ENCODE measurements at places on chromosomes 4 and X.

- DNase-seq = no peak
Observed at GRCh38 chr4:14607001-14607400, 395.3 kb upstream of the CPEB2 start.

GRCh38 chr4:110357521-110357920, 118.4 kb upstream of the ENPEP start:
- DNase-seq = no peak

DNA sequence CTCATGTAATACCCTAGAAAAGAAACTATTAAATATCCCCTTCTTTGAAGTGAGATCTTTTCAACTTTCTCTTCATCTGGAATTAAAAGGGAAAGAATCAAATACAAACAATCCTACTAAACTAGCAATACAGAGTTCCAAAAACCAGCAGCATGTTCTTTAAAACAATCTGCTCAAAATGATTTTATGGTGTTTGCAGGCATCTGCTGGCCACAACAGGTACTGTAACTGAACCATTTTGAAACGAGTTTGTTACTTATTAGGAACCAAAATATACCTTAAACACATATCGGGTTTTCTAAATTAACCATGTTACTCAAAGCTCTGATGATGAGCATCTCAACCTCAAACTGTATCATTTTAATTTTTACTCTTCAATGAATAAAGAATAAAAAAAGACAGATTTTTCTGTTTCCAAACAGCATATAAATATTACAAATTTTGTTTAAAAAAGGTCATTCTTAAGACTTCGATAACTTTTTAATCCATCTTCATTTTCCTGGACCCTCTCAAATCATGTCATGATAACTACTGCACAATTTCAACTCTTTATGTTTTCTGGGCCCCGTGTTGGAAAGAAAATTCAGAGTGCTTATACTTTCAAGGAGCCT, 56.5 kb downstream of the ARAP2 start:
- DNase-seq = no peak

DNA sequence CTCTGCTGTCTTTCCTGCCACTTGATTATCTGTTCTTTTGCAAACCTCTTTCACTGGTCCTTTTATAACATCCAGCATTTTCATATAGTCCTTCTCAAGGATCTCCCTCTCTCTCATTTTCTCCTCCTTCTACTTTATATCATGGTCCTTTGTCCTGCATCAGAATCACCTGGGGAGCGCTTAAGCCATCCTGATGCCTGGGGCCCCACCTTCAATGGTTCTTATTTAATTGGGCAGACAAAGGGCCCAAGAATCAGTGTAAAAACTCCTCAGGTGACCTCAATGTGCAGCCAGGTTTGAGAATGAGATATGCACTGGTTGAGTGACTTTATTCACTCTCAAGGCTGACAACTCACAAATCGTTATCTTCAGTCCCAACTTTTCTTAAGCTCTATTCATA, 283.9 kb downstream of the UNC5C start:
- DNase-seq = no peak

DNA sequence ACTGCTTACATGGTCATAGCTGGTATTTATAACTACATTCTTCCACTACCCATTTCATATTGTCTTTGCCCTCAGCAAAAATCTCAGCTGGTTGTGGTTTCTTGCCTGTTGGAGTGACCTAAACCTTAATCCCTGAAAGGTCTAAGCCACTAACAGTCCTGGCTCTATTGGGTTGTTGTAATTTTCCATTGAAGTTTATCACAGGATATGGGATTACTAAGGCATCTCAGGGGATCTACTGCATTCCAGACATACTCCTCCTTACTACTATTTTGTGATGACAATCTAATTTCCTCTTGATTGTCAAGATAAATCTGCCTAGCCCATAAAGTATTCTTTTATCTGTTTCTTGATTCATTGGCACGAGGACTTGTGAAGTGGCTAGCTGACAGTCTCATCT, 6.2 kb upstream of the OSTC start:
- no peak for DNase-seq

- DNase-seq = no peak
Observed at GRCh38 chr4:56658528-56658927, 22.6 kb downstream of the HOPX start.

- no peak for DNase-seq
Observed at GRCh38 chr4:19806865-19807264, 444.8 kb upstream of the SLIT2 start.

DNA sequence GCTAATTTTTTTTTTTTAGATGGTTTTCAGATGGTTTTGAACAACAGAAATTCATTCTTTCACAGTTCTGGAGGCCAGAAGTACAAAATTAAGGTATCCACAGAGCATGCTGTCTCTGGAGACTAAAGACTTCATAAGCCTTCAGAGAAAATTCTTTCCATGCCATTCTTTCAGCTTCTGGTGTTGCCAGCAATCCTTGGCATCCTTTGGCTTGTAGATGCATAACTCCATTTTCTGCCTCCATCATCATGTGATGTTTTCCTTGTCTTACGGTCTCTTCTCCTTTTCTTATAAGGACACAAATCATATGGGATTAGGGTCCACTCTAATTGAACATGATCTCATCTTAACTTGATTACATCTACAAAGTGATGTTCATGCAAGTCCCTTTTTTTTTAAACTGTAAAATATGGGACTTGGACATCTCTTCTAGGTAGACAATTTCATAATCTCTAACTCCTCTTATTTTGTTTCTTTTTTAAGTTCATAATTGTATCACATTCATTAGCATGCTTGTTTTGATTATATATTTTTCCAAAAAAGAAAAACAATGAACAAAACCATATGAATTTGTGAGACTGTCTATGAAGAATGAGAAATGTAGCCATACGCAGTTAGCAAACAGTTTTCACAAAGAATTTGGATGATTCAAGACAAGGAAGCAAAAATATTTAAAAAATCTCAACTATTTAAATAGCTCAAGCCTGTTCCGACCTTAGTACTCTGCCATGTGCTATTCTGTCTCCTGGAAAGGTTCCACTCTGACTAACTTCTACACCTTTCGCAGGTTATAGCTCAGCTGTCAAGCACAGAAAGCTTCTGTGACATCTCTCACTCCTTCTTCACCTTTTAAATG, 53.1 kb upstream of the GIMD1 start:
- no peak for DNase-seq

DNA sequence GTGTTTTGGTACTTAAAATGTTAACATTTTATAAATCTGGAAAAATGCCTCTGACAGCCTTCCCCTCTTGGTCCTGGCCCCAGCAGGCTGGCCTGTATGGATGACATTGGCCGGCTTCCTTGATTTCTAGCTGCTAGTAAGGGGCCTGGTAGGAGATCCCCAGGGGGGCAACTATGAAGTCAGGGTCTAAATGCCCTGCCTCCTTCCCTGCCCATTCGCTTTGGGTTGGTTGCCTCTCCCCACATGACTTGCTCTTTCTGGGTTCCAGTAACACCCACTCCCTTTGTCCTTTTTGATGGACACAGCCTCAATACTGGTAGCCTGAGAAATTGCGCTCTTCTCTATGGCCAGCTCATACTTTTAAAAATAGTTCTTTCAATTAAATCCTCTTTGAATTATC, 78.0 kb upstream of the MAD2L1 start:
- no peak for DNase-seq

DNA sequence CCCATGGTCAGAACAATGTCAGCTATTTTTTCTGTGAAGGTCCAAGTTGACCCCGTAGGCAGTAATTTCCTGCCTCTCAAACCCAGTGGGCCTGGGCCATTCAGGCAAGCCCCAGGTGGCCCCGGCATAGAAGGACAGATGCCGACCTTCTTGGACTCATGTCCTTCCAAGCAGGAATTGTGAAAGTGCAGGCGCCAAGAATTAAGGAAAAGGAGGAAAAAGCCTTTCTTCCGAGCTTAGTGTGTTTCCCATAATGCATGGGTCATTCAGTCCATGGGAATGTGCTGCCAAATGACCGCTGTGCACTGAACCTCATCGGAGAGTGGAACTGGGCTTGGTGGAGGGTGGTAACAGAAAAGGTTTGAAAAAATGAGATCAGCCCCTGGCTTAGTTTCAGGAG, 196.5 kb upstream of the HS3ST1 start:
- no peak for DNase-seq

Data from T follicular helper cell (primary cell).